ENCODE measurements at places on chromosomes 2 and 18.

GRCh38 chr2:176132205-176133171, 3.0 kb downstream of the HOXD8 start:
- peak; percentile 52 for DNase-seq

- DNase-seq: no peak
These were observed 59.2 kb downstream of the TGFA start for GRCh38 chr2:70494293-70494886.

GRCh38 chr18:31261792-31262582, 56.0 kb upstream of the DSG1 start:
- DNase-seq: no peak

GRCh38 chr2:136448432-136448831, 316.9 kb upstream of the THSD7B start:
- DNase-seq: no peak

- DNase-seq: no peak
These were observed 30.4 kb upstream of the RAB6D start for GRCh38 chr2:131394147-131394931.

- DNase-seq: no peak
These were observed 20.8 kb downstream of the MC2R start for GRCh38 chr18:13894531-13894930.

- DNase-seq: no peak
These were observed 4.7 kb downstream of the PLCL1 start for GRCh38 chr2:197809064-197809463.

GRCh38 chr2:233414777-233415570, 60.7 kb downstream of the DGKD start:
- DNase-seq: no peak

DNA sequence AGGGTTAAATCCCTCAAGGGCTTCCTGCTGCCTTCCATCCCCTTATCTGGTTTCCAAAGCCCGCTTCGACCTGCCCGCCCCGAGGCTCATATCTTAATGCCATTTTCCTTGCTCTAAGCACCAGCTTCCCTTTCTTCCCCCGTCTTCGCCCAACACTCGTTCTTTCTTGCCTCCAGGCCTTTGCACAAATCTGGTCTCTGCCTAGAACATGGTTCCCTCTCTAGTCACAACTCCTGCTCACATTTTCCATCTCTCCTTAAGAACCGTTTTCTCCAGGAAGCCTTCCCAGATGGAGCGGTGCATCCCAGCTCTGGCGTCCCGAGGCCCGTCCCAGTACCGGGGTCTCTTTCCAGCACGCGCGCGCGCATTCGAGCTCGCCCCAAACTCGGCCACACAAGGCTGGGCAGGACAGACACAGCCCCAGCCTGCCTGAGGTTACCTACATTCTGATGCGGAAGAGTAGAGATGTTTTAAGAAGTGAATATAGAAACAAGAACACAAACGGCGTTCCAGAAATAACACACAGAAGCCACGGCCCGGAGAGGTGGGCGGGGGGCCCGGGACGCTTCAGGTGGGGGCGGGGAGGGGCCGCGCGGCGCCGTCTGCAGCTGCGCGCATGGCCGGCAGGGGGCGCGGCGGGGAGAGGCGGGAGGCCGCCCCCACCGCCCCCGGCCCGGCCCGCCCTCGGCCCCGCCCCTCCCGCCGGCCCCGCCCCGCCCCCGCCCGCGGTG, at the start of gene DGKD:
TSS of gene DGKD (plus strand) at position 726 of the 731 bp plus-strand sequence. CDS start 25 bp downstream, outside the sequence.
- peak; percentile 36 for DNase-seq

DNA sequence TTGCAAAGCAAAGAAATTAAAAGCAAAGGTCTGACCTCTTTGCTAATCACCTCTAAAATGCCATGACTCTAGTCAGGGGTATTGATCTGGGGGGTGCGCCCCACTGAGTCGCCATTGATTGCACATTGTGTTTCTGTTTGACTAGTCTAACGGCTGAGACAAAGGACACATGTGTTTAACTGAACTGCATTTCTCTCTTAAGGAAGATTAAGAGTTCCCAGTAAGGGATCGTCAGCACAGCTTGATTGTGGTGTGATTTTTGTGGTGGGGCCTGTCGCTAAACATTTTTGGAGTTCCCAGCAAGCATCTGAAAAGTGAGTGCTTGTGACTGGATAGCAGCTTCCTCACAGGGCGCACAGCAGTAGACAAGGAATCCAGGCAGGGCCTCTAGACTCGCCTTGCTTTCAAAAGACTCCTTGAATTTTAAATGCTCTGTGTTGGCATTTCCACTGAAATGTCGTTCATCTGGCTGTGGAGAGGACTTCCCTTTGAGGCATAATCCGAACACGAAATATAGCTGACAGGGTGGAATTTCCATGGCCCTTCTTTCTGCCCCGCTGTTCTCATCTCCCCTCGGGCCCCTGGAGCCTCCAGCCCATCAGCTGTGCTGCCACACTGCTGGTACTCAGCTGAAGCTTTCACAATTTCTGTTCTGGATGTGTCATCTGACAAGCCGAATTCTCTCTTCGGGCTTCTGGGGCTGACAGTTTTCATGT, 126.3 kb downstream of the FAM168B start:
- peak; percentile 4 for DNase-seq

DNA sequence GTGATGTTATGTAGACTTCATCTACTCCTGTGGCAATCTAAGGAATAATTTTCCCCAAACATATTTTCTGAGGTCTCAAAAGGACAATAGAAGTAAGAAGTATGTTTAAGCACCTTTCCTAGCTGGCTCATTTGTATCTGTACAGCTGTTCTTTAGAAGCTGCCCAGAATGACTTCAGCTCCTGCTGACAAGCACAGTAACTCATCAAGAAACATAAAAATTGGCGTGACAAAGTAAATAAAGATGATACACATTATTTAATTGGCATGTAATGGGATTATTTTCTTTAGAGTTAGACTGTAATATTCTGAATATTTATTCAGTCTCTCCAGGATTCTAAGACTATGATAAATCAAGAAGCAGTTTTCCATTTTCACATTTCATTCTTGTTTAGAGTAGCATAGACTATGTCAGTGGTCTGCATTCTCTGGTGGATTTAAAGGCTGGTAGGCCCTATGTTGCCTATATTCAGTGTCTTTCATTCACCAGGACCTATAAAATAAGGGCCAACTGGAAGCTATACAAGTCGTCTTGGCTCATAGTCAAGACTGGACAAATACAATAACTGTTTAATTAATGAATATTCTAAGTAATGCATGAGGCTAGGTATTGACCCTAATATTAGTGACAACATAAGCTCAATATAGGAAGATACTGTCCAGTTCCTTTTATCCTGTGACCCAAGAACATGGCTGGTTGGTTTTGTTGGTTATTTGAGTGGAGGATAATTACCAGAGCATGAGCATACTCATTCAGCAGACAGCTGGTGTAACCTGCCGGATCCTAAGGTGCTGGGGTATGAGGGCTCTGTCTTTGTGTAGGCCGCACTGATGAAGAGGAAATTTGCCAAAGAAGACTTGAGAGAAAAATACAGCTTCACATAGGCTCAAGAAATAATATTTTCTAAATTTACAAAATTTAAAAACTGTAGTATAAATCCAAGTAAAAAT, 107.0 kb downstream of the PDE1A start:
- no peak for DNase-seq

DNA sequence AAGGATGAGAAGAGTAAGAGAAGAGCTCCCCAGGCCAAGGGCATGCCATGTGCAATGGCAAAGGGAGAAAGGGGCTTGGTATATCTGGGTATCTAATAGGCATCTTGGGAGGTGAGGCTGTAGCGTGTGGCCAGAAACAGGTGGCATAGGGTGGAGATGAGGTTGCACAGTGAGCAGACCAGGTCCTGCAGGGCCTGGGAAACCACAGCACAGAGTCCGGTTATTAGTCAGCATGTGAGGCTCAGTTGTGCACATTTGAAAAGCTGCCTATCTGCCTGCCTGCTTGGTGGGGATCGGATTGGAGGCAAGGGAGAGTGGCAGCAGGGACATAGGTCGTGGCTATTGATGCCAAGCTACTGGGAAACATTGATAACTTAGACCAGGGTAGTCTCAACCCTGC, 190.6 kb downstream of the TPGS2 start:
- no peak for DNase-seq

GRCh38 chr2:65366595-65367125, 65.7 kb downstream of the SPRED2 start:
- DNase-seq: peak; percentile 39

GRCh38 chr2:161796192-161796591, 172.0 kb downstream of the SLC4A10 start:
- no peak for DNase-seq

GRCh38 chr2:195711478-195711877, 54.5 kb downstream of the SLC39A10 start:
- no peak for DNase-seq

- DNase-seq: no peak
These were observed 25.7 kb upstream of the PTPN4 start for GRCh38 chr2:119734047-119734446.

- no peak for DNase-seq
These were observed 8.9 kb downstream of the GDF7 start for GRCh38 chr2:20675701-20676352.

DNA sequence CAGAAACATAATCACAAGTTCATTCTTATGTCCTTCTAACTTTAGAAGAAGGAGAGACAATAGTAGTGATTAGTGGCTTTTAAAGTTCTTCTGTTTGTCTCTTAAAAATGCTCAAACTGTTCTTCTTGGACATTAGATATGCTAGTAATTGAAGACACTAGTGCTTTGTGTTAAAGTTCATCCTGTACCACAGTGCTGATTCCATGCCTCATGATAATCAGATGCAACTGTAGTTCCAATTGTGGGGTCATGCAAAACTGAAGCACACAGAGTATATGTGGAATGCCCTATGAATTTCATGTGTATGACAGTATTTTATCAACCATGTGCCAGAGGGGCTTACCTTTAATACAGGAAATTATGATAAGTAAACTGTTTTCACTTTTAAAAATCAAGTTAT, 11.4 kb upstream of the KCNJ13 start:
- DNase-seq: no peak

GRCh38 chr2:38690499-38691420, 24.8 kb downstream of the GALM start:
- DNase-seq: no peak

- no peak for DNase-seq
These were observed 60.5 kb downstream of the CDH7 start for GRCh38 chr18:65811307-65811706.

- DNase-seq: peak; percentile 42
These were observed 206.4 kb upstream of the ID2 start for GRCh38 chr2:8475349-8476031.

- no peak for DNase-seq
These were observed 54.2 kb upstream of the MAPRE3 start for GRCh38 chr2:26916128-26916692.

GRCh38 chr2:240410004-240410403, 25.5 kb upstream of the GPC1 start:
- no peak for DNase-seq

DNA sequence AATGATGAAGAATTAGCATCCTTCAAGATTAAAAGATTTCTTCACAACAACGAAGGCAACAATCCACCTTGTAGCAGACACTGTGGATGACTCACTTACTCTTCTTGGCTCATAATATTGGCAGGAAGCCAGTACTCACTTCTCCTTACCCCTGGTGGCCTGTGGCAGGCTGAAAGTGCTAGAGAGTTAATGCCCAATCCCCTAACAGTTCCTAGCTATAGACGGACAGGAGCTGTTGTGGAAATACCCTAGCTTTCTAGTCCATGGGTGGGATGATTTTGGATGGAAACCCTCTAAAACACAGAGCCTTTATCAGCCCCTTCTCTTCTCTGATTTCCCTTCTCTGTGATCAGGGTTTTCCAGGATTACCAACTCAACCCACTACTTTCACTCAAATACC, 128.6 kb upstream of the NYAP2 start:
- peak; percentile 48 for DNase-seq

- no peak for DNase-seq
These were observed 142.3 kb upstream of the KCNJ3 start for GRCh38 chr2:154556146-154556545.

GRCh38 chr2:44719562-44719961, 221.9 kb upstream of the SIX3 start:
- no peak for DNase-seq

DNA sequence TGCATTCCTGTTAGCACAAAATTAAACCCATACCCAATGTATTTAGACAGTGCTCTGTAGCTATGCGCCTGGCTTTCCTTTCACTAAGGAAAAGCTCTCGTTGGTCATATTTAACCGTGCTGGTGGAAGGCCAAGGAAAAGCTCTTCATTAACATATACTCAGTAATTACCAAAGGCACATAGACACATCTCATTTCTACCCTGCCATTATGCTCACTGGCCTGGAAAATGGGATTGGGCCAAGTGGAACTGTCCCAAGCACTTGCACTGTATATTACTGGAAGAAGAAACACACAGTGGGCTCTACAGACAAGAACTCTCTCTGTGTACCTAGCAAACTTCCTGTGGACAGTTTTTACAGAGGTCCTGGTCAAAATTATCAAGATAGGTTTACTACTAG, 274.4 kb downstream of the ERBB4 start:
- DNase-seq: no peak

DNA sequence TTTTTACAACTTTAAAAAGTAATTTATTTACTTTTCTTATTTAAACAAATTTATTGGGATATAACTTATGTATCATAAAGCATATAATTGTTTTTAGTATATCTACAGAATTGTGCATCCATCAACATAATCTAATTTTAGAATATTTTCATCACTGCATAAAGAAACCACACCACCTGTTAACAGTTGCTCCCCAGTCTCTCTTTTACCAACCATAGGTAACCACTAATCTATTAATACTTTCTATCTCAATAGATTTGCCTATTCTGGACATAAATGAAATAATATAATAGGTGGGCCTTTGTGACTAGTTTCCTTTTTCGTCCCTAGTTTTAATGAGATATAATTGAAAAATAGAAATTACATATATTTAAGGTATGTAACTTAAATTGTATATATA, 90.6 kb downstream of the ADAM23 start:
- no peak for DNase-seq

DNA sequence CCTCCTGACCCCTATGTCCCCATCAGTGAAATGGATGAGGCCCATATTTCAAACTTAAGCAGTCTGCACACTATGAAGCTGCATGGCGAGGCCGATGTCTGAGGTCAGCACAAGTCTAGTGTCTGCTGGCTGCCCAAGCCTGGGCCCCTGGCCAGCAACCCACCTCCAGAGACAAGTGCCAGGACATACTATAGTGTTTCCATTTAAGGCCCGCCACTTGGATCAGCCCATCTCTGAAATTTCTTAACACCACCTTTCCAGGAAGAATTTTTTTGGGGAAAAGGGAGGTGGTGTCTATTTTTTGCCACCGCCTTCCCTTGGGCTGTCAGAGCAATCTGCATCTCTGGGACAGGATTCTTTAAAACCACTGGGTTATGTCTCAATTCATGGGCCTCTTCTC, 1.8 kb downstream of the ACVR1 start:
- DNase-seq: no peak

DNA sequence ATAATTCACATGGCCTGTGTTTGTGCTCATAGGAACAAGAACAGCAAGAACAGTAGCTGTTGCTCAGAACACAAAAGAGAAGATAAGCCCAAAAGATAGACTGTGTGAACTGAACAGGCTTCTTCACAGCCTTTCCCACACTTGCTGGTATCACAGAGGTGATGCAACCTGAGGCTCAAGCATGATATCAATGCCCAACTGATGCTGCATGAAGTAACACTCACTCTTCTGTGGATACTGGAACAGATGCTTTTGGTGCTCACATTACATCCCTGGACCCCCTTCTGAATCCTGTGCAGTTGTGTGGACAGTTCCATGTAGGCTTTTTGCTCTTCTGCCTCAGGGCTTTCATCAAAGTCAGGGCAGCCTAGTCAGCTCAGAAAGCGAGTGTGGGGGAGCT, 88.4 kb upstream of the RND3 start:
- DNase-seq: no peak

- no peak for DNase-seq
These were observed 120.3 kb downstream of the UXS1 start for GRCh38 chr2:106073678-106074406.

Data from NCI-H748 treated with DMSO at 0.1 percent for 48 hours (cell line).